ENCODE measurements at places on chromosomes 1 and 21. TPM values are rescaled to one million over a fixed set of nuclear protein-coding genes. Genes with fewer than 3 reads are reported as not detected.

GBP5 gene
- 13.8 TPM for total RNA-seq

CCDC190 gene
- total RNA-seq, result under 0.01 TPM

DNA sequence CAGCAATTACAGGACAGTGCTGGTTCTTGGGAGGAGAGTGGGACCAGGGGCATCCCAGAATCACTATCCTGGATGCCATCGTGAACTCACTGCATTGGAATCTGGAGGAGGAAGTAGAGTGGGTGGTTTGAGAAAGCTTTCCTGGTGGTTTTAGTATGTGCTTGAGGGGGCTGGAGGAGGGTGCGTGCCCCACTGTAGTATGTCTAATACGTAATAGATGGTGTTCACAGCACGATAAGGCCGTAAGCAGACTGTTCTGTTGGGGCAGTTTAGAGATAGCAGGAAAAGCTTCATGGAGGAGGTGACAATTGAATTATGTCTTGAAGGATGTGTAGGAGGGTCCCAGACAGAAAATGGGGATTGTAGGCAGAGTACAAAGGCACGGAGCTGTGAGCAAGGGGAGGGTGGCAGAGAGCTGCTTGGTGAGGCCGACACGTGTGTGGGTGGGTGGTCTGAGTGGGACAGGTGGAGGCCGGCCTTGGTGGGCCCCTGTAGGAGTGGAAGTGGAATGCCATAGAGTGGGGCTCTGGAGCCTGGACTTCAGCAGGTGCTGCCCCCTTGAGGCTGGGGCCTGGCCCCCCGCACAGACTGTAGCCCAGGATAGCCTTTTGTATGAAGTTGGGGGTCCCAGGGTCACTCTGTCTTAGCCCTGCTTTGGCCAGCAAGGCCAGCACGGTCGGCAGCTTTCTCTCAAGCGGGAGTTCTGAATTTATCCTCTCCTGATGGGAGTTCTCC is 37.0 kb downstream of the IL6R start:
- H3K27me3 ChIP-seq, result no peaks in the 10 kb centered on the region
- DNase-seq, result no peak
- no peak overlapping the region for H3K27ac ChIP-seq

PTAFR gene
- 4.9 TPM for total RNA-seq

DNA sequence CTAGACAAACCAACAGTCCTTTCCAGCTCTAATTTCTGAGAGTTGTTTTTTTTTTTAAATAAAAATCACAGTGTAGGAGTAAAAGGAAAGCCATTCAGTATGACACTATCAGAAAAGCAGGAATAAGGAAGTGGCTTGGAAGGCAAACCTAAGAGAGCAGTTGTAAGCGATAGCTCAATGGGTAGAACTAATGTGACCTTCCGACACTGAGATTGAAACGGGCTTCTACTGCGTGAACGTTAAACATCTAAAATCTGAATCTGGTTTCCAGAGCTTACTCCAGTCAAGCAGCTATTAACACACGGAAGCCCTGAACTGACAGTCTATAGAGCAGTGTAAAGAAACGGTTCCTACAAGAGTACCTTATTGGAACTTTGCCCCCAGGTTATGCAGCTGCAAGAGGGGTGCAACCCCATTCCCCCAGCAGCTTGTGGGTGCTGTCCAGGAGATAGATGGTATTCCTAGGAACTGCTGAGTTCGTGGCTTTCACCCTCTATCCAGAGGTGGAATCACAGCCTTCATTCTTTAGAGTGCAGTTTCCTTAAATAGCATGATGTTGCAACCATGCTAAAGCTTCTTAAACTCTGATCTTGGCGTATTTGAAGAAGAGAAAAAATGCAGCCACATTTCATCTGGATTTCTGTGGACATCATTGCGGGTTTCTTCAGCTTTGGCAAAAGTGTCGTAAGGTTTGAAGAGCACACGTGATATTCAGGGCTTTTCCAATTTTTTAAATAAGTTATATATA is 3.3 kb upstream of the IRF2BP2 start:
- H3K4me3 ChIP-seq, result peak overlapping the region; percentile 43
- H3K27me3 ChIP-seq, result no peaks in the 10 kb centered on the region
- H3K27ac ChIP-seq, result peak overlapping the region; percentile 100
- no peak for DNase-seq
- no peaks in the 10 kb centered on the region for H3K36me3 ChIP-seq
- H3K4me1 ChIP-seq, result peaks cover 27% of the 10 kb centered on the region

GRCh38 chr1:40944326-40944725 is 35.2 kb upstream of the CTPS1 start:
- H3K4me1 ChIP-seq, result no peaks in the 10 kb centered on the region
- peaks cover 4% of the 10 kb centered on the region for H3K27me3 ChIP-seq
- no peaks in the 10 kb centered on the region for H3K36me3 ChIP-seq
- H3K4me3 ChIP-seq, result no peak overlapping the region

GRCh38 chr1:19533626-19534025 is 48.3 kb upstream of the CAPZB start:
- H3K27ac ChIP-seq, result no peak overlapping the region
- H3K36me3 ChIP-seq, result no peaks in the 10 kb centered on the region
- H3K27me3 ChIP-seq, result no peaks in the 10 kb centered on the region
- no peak overlapping the region for H3K4me3 ChIP-seq

DTL gene
- 23.4 TPM for total RNA-seq

GRCh38 chr1:196897158-196897828 is 9.4 kb downstream of the CFHR4 start:
- H3K4me3 ChIP-seq, result no peak overlapping the region
- no peaks in the 10 kb centered on the region for H3K36me3 ChIP-seq
- no peak for DNase-seq
- H3K27me3 ChIP-seq, result no peaks in the 10 kb centered on the region

PLA2G2C gene
- total RNA-seq, result 0.19 TPM

GRCh38 chr1:33186936-33187335 is 5.1 kb upstream of the TRIM62 start:
- no peaks in the 10 kb centered on the region for H3K36me3 ChIP-seq
- H3K4me1 ChIP-seq, result peaks cover 7% of the 10 kb centered on the region
- H3K4me3 ChIP-seq, result no peak overlapping the region
- H3K27me3 ChIP-seq, result no peaks in the 10 kb centered on the region

DNA sequence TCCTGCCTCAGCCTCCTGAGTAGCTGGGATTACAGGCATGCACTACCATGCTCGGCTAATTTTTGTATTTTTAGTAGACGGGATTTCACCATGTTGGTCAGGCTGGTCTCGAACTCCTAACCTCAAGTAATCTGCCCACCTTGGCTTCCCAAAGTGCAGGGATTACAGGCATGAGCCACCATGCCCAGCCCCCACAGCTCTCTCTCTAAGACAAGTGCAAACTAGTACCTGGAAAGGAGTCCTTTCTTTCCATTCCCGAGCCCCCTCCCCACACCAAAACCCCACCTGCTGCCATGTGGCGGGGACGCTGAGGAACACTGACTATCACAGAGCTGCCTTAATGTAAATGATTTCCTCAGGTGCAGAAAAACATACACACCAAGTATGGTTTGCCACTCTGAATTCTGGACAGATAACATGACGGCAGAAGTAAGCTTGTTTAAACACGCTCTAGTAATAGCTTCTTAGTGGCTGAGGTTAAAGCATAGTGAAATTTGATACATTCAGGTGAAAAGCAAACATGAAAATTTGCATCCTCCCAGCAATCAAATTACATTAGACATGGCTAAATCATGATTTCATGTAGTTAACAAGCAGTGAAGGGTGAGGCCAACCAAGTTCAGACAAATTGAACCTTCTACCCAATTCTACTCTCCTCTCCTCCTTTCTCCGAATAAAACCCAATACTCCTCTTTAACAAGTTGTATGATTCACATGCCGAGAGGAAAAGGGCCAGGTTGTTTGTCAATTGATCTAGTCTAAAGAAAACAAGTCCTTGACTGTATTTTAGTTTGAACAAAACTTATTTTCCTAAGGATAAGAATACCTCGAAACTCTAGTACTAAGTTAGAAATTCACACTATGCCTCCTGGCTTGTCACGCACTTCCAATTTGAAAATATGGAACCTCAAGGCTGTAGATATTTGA is 19.8 kb downstream of the ERRFI1 start:
- peak overlapping the region; percentile 55 for H3K27ac ChIP-seq
- no peaks in the 10 kb centered on the region for H3K4me1 ChIP-seq
- no peaks in the 10 kb centered on the region for H3K36me3 ChIP-seq
- DNase-seq, result no peak
- H3K4me3 ChIP-seq, result no peak overlapping the region

- H3K27me3 ChIP-seq, result no peaks in the 10 kb centered on the region
- H3K27ac ChIP-seq, result no peak overlapping the region
- H3K4me3 ChIP-seq, result no peak overlapping the region
- DNase-seq, result no peak
Observed at GRCh38 chr1:15940110-15941043, 35.5 kb downstream of the ZBTB17 start.

FAM72A gene
- total RNA-seq, result 8.5 TPM

CCDC185 gene
- total RNA-seq, result not detected

- H3K4me1 ChIP-seq, result no peaks in the 10 kb centered on the region
- no peak overlapping the region for H3K4me3 ChIP-seq
- no peak overlapping the region for H3K27ac ChIP-seq
- H3K27me3 ChIP-seq, result no peaks in the 10 kb centered on the region
- no peaks in the 10 kb centered on the region for H3K36me3 ChIP-seq
- DNase-seq, result no peak
Observed at GRCh38 chr1:66893712-66894111, 30.9 kb downstream of the DNAI4 start.

ZBTB7B gene
- total RNA-seq, result 12.1 TPM

DAB1 gene
- 0.09 TPM for total RNA-seq

GRCh38 chr1:151811181-151811580 is 6.0 kb upstream of the LINGO4 start:
- no peak for DNase-seq
- H3K27ac ChIP-seq, result no peak overlapping the region
- H3K4me3 ChIP-seq, result no peak overlapping the region
- peaks cover 15% of the 10 kb centered on the region for H3K4me1 ChIP-seq

DNA sequence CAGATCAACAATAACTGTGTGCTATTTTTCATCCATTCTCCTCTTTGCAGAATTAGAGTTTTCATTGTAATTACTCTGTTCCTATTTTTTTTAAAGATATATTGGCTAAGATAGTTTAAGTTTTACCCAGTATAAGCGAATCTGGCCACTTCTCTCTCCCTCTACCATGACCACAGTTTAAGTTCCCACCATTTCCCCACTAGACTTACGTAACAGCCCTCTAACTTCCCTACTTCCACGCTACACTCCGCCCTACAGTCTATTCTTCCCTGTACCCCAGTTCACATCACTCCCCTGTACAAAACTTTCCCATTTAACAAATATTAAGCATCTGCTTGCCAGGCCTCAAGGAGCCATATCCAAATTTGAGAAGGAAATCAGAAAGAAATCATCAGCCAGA is 16.5 kb downstream of the CTSK start:
- H3K4me1 ChIP-seq, result no peaks in the 10 kb centered on the region
- H3K36me3 ChIP-seq, result no peaks in the 10 kb centered on the region
- H3K27ac ChIP-seq, result no peak overlapping the region
- no peak for DNase-seq

DNA sequence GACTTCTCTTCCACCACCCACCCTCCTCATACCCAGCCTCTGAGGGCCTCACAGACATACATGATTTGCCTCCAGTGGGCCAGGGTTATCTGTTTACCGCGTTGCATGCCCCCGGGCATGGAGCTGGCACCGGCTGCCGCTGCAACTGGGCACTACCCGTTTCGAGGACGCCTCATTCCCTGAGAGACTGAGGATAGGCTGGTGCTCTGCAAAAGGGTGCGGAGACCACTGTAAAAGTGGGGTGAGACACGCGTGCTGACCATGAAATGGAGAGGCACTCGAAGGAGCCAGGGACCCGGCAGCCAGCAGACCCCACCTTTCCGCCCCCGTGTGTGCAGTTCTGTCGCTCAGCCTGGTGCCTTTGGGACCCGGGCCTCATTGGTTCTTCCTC is 20.6 kb downstream of the TP73 start:
- H3K4me1 ChIP-seq, result peaks cover 27% of the 10 kb centered on the region
- H3K4me3 ChIP-seq, result no peak overlapping the region
- no peak overlapping the region for H3K27ac ChIP-seq
- no peaks in the 10 kb centered on the region for H3K27me3 ChIP-seq
- H3K36me3 ChIP-seq, result no peaks in the 10 kb centered on the region

EDN2 gene
- total RNA-seq, result 0.14 TPM

- no peaks in the 10 kb centered on the region for H3K27me3 ChIP-seq
- no peak overlapping the region for H3K4me3 ChIP-seq
- peaks cover 94% of the 10 kb centered on the region for H3K36me3 ChIP-seq
- DNase-seq, result no peak
- no peak overlapping the region for H3K27ac ChIP-seq
Observed at GRCh38 chr1:64842224-64842623, 97.3 kb downstream of the RAVER2 start.

GRCh38 chr1:66519992-66520391 is 14.0 kb upstream of the SGIP1 start:
- no peaks in the 10 kb centered on the region for H3K4me1 ChIP-seq
- no peak overlapping the region for H3K27ac ChIP-seq
- H3K27me3 ChIP-seq, result no peaks in the 10 kb centered on the region

DNA sequence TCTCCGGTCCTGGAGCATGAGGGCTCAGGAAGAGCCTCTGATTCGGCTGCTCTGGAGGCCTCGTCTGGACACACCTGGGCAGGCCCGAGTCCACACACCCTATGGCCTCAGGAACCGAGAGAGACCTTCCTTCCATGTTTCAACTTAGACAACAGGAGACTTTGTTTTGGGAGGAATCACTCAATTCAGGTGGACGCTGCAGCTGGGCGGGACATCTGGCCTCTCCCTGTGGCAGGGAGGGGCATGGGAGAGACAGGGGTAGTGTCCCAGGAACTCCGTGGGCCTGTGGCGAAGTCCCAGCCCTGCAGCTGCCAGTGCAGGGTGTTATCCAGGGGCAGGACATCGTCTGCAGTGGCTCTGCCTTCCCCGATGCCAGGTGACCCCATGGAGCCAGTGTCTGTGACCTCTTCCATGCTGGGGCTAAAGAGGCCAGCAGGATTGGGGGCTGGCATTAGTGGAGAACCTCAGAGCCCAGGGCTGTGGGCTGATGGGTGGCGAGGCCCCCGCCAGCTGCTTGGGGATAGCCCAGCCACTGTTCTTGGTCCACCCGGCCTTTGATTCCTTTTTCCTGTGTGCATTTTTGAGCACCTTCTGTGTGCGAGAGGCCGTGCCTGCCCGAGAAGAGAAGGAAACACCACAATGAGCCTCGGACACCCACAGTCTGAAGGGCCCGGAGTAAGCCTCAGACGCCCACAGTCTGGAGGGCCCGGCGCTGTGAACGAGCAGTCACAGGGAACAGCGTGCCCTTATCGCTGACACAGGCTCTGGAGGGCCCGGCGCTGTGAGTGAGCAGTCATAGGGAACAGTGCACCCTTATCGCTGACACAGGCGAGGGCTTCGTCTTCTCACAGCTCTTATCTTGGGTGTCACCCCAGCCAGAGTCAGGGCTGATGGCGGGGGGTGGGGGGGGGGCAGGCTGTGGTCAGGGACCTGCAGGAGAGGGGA is 6.2 kb downstream of the COL18A1 start:
- no peak overlapping the region for H3K4me3 ChIP-seq
- peak overlapping the region; percentile 58 for H3K27ac ChIP-seq
- no peaks in the 10 kb centered on the region for H3K4me1 ChIP-seq

BTG2 gene
- 174 TPM for total RNA-seq

Data from thymus (tissue), 14 donors.